Fibroblast of skin of right biceps (primary cell): ENCODE measurements at places on chromosomes 5 and 9.

GRCh38 chr9:1554081-1555035, 460.8 kb upstream of the SMARCA2 start:
- no peak for DNase-seq

DNA sequence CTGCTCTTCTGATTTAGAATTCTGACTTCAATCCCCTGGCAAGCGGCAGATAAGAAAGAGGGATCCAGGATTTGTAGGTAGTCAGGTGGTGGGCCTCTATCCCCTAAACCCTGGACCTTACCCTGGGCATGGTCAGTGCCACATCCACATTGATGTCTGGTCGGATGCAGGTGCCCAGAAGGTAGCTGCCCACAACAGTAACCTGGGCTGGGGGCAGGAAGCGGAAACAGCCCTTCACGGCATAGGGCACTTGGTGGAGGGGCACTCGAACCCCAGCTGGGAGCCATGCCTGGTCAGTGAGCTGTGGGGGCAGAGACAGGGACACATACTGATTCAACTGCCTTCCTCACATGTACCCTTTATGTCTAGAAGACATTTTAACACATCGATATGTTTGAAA, 3.8 kb downstream of the NOL6 start:
- no peak for DNase-seq

- no peak for DNase-seq
These were observed 5.4 kb downstream of the IPPK start for GRCh38 chr9:92664394-92665152.

GRCh38 chr5:16918156-16918555, 17.9 kb downstream of the MYO10 start:
- DNase-seq: peak; percentile 49

- no peak for DNase-seq
These were observed 38.9 kb downstream of the EFNA5 start for GRCh38 chr5:107631805-107632362.

DNA sequence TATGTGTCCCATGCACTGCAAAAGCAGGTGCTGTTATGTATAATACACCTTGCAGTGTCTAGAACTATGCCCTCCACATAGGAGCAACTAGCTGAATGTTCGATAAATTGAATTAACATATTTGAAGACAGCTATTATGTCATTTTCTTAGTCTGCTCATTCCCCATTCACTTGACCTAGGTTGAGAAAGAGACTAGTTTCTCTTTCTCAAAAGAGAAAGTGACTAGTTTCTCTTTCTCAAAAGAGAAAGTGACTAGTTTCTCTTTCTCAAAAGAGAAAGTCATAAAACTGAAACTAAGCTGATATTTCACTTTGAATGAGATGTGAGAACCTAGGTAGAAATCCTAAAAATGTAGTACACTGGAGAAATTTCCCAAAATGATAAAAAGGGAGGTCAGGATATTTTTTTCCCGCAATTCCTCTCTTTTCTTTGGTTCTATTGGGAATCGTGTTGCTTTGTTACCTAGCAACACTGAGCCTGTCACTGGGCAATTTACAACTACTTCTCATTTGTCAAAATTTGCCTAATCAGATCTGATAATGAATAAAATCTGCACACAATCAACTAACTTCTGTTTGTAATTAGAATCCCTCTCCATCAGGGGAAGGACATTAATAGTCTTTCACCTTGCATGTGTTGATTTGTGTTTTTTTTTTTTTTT, 132.0 kb upstream of the GRIA1 start:
- no peak for DNase-seq

DNA sequence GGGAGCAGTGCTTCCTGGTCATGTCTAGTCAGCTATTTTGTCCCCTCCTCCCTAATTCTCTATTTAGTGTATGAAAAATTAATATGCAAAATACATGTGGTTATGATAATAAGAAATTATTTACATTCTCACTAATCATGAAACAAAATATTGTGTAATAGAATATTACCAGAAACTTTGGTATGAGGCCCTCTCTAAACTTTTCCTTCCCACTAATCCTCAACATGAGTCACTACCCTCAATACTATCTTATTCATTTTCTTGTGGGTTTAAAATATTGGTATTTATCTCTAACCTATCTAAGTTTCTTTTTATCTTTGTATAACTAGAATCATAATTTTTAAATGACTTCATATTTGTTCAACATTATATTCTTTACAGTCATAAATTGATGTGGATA, 545.9 kb upstream of the PTPRD start:
- DNase-seq: peak; percentile 4

DNA sequence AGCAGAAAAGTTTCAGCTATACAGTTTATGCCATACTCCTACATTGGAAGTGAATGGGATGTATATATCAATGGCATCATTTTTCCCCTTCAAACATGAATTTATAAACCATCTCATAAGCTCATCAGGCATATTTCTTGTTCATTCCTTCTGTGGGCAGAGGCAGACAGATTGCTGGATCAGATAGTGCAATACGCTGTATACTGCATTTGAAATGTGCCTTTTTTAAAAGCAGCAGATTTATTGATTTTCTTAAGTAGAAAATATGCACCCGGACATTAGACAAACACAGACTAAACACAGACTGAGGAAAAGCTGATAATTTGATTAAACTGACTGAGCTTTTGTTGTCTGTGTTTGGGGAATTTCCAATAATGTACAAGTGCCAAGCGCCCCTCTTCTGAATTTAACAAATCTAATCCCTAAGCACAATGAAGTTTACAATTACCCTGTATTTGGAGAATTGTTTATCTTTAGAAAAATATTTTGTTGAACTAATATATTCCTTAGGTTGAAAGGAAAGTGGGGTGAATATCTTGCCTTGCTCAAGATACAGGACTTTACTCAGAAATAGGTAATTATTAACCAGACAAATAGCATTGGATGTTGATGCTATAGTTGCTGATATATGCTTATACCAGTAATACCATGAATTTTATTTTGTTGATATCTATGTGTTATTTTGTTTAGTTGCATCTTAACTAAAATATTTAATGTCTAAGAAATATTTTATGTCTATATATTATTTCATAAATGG, 566.6 kb upstream of the MEF2C start:
- DNase-seq: no peak

- DNase-seq: peak; percentile 33
These were observed 21.5 kb upstream of the SEMA4D start for GRCh38 chr9:89519366-89519805.

DNA sequence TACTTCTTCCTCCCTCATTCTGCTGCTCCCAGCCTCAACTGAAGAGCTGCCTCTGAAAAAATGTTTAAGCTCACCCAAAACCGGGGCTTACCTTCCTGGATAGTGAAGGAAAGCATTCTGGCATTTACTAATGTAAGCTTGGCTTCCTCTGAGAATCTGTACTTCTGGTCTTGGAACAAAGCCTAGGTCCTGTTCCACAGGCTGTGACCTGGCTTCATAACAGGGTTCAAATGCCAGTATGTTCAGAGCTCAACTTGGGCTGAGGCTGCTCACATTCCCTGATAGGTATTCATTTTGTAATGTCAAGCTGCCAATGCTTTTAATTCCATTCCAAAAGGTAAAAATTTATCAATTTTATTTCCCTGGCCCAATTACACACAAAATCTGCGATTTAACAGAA, 411.7 kb upstream of the KCNN2 start:
- DNase-seq: no peak

DNA sequence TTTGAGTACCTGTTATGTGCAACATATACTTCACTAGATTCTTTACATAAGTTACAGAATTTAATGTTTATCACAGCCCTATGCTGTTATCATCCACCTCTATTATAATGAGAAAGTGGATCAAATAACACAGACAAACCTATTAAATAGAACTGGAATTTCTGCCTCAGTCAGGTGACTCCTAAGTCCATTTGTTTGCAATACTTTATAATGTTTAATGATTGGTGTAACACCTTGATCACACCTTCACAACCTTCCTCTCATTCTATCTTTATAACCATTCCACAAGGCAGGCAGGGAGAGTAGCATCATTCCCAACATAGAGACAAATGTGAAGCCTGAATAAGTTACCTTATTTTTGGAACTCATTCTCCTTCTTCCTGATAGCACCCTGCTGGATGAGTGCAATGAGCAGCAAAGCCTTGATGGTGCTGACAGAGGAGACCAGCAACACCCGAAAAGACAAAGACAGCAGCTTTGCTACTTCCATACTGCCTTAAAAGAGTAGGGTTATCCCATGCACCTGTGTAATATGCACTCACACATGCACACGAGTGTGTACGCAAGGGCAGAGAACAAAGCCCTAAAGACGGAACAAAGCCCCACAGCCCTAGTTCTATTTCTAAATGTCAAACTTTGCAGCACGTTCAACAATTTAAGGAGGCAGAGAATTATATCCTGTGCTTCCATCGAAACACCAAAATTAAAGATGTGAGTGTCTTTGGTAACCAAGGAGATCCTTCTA, 30.5 kb downstream of the SERINC5 start:
- no peak for DNase-seq

- DNase-seq: peak; percentile 98
These were observed 595 bp downstream of the PDLIM7 start for GRCh38 chr5:177496727-177497291.

DNA sequence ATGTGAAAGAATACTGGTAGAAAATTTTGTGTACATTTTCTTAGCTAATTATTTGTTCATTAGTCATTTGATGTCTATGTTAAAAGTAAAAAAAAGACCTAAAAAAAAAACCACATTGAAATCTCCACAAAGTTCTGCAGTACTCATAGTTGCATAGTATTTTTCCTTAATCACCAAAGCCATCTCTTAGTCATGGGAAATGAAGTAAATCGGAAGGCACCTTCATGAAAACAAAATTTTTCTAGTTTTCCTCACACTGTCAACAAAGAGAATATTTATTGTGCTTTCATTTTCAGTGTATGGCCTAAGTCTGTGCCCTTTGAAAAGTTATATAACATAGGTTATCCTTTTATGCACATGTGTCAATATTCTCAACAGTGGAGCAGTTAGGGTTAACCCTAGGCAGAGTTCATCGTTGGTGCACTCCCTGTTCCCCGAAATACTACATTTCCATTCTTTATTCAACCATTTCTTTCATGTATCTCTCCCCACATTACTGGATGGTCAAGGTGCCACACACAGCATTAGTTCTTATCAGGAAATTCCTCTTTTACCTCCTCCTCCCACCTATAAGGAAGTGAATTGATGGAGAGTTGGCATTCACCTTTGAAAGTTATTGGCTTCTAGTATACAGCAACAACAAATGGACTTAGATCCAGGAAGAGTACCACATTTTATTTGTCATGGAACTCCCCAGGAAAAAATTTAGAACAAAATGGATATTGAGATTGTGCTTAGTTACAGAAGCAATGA, 93.1 kb downstream of the NUDT12 start:
- peak; percentile 62 for DNase-seq

GRCh38 chr5:69492923-69493395, 369 bp downstream of the OCLN start:
- no peak for DNase-seq

- no peak for DNase-seq
These were observed 35.2 kb downstream of the ARHGAP26 start for GRCh38 chr5:142805339-142805738.

GRCh38 chr5:40676613-40677343, 2.9 kb upstream of the PTGER4 start:
- DNase-seq: peak; percentile 82

GRCh38 chr9:114606597-114607207, 4.4 kb upstream of the TMEM268 start:
- DNase-seq: peak; percentile 75

DNA sequence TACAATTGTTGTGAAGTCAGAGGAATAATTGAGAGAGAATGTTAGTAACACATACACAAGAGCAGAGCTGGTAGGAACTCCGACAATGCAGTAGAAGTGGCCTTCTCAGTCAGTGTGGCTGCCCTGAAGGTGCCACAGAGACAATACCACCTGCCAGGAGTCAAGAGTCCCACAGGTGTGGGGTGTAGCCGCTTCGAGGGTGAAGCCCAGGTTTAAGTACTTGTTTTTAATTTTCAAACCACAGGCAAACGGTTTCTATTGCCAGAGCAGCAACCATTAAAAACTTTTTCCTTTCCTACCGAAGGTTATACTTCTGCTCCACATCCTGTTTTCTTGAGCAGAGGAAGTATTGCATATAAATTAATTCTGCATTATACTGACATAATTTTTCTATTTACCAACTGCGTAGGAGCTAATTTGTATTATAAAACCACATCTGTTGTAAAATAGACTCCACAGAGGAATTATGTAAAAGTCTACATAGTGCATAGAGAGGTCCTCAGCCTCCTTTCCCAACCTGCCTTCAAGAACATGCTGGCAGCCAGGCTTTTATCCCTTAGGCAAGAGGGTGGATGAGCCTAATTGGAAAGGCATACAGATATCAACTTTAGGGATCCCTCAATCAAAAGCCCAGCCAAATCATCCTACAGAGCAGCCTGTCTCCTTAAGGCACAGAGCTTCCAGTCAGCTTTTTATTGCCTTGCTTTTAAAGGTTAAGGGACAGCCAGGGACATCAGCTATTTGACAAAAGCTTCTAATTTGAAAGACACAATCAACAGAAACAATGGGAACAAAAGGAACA, 12.9 kb upstream of the ACTBL2 start:
- DNase-seq: no peak

DNA sequence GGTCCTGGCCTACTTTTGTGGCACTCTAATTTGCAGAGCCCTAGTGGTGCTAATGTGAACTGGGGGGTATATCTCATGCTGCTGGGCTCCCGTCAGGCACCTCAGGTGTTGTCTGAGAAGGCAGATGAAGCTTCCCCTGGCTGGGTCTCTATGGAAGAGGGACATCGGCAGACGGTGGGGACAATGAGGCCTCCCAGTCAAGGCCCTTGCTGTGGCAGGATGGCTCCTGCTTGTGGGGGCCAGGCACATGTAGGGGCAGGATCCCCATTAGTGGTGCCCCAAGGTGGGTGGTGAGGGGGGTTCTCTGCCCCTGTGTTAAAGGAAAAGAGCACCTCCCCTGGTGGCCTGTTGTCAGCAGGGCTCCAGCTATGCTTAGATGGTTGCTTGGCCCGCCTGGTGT, 192.8 kb upstream of the S1PR3 start:
- DNase-seq: no peak

DNA sequence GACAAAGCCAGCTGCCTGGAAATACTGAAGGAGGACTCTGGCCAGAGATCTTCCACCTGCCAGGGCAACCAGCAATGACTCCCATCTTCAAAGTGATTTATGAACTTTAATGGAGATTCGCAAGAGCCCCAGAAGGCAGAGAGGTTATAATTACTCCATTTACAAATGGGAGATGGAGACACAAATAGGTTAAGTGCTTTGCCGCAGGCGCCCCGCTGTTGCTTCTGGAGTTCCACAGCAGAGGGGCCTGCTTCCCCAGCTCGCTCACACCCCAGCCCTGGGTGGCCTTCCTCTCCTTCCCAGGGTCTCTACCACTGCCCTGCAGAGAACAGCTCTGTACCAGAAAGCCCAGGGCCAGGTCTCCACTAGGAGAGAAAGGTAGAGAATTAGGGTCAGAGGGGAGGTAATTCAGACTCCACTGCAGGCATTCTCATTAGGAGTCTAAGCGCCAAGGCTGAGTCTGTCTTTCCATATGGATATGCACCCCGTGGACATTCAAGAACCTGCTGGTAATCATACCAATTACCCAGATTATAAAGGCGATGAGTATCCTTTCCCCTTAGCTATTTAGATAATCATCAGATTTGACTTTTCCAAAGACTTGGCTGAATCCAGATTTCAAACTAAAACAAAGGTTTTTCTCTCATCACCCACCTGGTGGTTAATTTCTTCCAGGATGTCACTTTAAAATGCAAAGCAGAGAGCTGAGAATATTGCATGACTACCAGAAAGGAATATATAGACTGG, 157.6 kb upstream of the TUT7 start:
- DNase-seq: no peak
